NCI-H1092 (cell line): ENCODE measurements at places on chromosomes 1 and 21.

DNA sequence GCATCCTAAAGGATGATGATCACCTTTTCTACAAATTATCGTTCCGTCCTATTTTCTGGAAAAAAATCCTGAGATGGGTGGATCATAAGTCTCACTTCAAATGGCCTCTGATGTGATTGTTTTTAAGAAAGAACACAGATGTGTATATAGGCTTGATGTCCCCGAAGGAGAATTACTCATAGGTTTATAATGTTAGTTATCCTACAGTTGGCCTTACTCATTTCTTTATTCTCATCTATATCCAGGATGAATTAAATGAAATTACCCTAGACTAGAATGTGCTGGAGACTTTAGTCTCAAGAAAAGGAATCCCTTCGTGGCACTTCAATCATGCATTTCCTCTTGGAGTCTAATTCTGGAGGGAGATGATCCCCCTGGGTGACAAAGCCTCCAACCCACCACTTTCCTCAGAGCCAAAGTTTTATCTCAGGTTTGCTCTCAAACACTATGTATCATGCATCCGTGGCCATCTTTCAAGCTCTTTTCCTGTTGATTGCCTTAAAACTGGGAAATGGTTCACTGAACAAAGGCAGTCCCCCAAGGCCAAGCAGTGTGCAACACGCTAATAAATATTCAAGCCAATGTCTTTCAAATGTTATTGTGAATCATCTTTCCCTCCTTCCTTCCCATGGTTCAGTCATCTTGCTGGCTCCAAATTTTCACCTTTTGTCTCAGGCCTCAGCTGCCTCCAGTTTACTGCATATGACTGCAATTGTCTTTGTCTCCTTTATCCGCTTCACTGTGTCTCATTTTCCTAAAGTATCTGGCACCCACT is 32.5 kb upstream of the SMYD2 start:
- DNase-seq: no peak

- DNase-seq: no peak
Measured at GRCh38 chr1:175520186-175520585, 223.2 kb downstream of the TNR start.

GRCh38 chr1:236018885-236019453 is 45.9 kb downstream of the NID1 start:
- DNase-seq: no peak

GRCh38 chr1:189323091-189323490 is 1154.6 kb downstream of the BRINP3 start:
- DNase-seq: no peak

GRCh38 chr1:197981561-197981960 is 64.4 kb downstream of the LHX9 start:
- no peak for DNase-seq

- DNase-seq: no peak
Measured at GRCh38 chr1:193581341-193581740, 394.9 kb upstream of the B3GALT2 start.

DNA sequence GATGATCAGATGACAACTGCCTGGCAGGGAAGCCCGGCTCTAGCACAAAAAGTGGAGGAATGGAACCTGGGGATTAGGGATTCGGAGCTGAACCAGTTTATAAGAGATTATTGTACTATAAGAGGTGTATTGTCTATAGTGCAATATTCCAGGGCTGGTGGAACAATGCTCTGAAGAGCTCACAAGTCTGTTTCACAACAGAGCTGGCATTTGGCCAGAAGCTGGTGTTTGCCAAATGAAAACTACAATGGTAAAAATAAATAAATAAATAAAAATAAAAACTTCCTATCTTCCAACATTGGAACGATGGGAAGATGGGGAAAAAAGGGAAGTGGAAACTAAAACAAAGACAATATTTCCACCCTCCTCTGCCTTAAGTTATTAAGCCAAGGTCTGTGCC is 73.5 kb downstream of the CHODL start:
- no peak for DNase-seq

DNA sequence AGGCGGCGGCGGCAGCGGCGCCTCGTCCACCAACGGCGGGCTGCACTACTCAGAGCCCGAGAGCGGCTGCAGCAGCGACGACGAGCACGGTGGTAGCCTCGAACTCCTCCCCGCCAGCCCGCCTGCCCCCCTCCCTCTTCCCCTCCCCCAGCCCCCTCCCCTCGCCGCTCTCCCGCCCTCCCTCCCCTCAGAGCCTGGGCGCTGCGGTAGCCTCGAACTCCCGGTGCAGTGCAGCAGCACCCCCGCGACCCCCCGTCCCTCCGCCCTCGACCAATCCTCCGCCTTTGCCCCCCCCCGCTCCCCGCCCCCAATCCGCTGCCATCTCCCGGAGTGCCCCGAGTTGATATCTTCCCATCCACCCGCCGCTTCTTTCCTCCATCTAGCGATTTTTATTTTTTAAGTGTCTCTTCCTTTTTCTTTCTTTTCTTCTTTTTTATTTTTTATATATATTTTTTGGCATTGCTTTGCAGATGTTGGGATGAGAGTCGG is 516 bp downstream of the RCOR3 start:
- DNase-seq: peak; percentile 78

- peak; percentile 74 for DNase-seq
Measured at GRCh38 chr1:248918131-248918530, 12.1 kb downstream of the PGBD2 start.

GRCh38 chr1:159922511-159923202 is 2.6 kb downstream of the TAGLN2 start:
- no peak for DNase-seq

DNA sequence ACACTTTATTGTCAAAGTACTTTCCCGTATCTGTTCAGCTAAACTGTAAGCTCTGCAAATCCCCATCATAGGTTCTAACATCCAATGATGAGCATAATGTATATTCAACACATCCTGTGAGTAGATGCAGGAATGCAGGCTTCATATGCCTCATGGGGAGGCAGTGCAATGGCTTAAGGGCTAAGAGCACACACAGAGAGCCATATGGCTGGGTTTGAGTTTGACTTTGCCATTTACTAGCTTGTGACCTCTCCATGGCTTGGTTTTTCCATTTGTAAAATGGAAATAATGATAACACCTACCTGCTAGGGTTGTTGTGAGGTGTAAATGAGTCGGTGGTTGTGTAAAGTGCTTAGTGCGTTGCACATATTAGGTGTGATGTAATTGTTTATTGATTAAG is 13.4 kb downstream of the RCSD1 start:
- DNase-seq: no peak

DNA sequence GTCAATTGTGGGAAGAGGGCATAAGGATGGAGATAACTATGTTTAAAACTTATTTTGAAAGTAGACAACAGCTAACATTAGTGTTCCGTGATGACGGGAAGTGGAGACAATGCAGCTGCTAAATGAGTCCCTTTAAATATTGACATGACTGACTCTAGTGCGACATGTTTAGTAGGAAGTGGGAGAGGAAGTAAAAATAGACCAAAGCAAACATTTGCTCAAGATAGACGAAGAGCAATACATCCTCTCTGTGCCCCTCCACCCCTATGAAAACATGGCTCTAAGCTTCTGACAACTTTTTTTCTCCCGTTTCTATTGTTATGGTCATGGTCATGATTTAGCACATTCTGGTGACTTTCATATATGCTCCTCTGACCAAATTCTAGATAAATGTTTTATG is 60.0 kb upstream of the HMCN1 start:
- no peak for DNase-seq

DNA sequence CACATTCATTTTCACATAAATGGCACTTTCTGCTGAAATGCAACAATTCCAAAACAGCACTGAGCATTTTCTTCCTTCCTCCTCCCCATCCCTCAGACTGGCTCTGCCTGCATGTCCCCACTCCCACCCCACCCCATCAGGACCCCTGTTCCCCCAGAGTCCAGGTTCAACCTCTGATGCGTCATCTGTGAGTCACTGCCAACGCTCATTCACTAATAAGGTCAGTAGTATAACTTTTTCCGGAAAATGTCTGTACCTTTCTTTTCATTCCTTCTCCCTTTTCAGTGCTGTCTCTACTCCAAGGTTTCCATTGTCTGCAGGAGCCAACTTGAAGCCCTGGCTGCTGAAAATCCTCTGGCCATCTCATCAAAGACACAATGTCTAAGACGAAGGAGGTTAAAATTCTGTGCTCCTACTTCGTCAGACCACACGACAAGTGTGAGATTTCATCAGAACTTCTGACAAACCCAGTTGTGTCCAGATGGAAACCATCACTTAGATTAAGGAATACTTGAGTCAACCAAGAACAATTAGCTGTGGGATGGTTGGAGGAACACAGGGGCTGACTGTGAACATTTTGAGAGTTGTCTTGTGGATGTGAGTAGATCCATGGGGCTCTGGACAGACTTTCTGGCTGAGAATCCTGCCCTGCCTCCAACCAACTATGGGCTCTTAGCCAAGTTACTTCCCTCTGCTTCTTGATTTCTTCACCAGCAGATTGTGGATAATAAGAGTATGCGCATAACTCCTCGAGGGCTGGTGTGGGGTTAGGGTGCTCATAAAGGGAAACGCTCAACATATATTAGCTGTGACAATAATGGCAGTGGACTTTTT is 35.6 kb upstream of the UTS2 start:
- DNase-seq: no peak

DNA sequence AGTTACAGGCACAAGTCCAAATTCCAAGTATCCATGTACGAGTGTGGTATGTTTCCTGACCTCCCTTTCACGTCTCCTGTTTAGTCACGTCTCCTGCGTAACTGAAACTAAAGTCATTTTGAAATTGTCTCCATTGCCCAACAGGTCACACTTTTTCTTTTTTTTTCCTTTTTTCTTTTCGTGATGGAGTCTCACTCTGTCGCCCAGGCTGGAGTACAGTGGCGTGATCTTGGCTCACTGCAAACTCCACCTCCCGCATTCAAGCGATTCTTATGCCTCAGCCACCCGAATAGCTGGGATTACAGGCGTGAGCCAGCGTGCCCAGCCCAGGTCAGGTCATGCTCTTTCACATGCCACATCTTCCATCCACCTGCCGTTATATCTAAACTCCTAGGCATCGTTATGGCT is 38.2 kb downstream of the L1TD1 start:
- no peak for DNase-seq

DNA sequence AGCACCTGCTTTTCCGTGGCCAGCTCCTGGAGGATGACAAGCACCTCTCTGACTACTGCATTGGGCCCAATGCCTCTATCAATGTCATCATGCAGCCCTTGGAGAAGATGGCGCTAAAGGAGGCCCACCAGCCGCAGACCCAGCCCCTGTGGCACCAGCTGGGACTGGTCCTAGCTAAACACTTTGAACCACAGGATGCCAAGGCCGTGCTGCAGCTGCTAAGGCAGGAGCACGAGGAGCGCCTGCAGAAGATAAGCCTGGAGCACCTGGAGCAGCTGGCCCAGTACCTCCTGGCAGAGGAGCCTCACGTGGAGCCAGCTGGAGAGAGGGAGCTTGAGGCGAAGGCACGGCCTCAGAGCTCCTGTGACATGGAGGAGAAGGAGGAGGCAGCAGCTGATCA is 413 bp downstream of the UBL4B start:
- no peak for DNase-seq

DNA sequence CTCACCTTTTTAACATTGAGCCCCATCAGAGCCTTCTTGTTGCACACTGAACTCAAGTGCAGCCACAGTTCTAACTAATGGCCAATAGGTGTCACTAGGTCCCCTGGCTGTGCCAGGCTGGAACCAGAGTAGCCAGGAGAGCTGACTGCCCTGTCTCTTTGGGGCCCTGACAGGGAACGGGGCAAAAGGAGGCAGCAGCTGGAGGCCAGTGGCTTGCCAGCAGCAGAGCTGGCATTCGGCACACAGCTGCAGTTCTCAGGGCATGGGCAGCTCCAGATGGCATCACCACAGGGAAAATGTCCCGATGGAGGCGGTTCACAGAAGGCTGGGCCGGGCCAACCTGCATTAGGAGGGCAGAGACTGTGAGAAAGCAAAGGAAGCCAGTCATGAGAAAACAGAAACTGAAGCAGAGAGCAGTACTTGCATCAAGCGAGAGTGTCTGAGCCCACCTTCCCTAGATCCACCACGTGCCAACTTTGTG is 188.6 kb downstream of the FCRL5 start:
- DNase-seq: no peak

DNA sequence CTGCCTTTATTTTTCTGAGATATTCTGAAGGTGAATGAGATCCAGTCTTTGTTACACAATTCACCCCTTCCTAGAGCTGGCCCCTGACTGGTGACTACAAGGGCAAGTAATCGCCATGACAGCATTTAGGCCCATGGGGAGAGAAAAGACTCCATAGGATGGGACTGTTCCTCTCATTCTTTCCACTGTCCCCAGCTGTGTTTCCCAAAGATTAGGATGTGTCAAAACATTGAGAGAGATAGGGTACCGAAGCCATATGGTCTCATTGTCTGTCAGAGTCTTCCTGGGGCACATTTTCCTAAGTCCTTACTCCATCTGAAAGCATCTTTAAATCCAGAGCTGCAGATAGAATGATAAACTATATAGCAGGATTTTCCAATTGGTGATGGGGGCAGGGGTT is 423.5 kb downstream of the OMA1 start:
- no peak for DNase-seq

DNA sequence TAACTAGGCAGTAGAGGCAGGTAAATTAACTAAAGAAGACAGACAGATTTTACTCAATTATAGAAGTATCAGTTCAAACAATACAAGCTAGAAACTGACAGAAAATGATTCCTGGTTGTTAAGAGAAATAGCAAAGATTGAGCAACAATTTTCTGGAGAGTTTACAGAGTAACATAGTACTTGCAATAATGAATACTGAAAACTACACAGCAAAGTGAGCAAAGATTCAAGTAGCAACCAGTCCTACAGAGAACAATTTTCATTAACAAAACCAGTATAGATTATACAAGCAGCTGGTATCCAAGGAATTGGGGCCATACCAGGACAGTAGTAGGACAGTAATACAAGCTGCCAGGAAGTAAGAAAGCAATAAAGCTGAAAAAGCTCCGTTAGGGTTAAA is 37.6 kb downstream of the EYA3 start:
- DNase-seq: no peak

DNA sequence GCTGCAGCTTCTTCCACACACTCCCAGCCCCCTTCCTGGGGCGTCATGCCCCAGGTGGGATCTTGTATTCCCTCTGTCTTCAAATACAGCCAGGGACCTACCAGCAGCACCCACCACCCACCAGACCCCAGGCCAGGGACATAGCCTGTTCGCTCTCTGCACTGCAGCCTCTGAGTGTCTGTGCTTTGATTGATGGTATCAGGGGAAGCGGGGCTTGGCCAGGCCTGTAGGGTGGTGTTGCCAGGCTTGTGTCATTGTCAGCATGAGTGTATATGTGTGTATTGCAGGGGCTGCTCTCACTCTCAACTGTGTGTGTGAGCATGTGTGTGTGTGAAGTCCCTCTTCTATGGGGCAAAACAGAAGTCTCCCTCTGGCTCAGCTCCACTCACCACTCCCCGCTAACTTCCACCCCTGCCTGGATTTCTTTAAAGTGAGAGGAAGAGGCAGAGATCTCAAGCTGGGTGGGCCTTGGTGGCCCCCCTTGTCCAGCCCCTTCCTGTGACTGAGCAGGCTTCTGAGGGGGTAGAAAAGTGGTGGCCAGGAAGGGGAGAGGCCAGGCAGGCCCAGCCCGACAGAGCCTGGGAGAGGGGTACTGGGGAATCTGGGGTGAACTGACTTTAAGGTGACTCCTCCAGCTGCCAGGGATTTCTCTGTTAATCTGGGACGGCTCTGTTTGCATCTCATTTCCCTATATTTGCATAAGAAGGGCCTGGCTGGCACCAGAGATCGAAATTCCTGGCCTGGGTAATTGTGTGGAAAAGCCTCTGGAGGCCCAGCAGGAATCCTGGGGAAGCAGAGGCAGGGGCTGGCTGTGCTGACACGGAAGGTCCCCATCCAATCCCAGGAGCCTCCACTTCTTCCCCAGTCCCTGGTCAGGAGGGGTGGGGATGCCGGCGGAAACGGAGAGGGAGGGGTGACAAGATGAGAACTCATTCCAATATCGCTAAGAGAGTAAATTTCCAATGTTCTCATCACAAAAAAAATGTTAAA is 18.6 kb upstream of the ADGRB2 start:
- no peak for DNase-seq

GRCh38 chr21:15616864-15617574 is 112.8 kb upstream of the USP25 start:
- no peak for DNase-seq
